ENCODE measurements at places on chromosomes 7 and 10.

GRCh38 chr10:16947069-16947468, 129.8 kb upstream of the RSU1 start:
- DNase-seq, result no peak

GRCh38 chr7:133299676-133300075, 46.8 kb downstream of the EXOC4 start:
- DNase-seq, result no peak

- no peak for DNase-seq
Observed at GRCh38 chr10:70830164-70830563, 14.4 kb downstream of the SGPL1 start.

- DNase-seq, result no peak
Observed at GRCh38 chr7:29282819-29283414, 88.3 kb downstream of the CHN2 start.

DNA sequence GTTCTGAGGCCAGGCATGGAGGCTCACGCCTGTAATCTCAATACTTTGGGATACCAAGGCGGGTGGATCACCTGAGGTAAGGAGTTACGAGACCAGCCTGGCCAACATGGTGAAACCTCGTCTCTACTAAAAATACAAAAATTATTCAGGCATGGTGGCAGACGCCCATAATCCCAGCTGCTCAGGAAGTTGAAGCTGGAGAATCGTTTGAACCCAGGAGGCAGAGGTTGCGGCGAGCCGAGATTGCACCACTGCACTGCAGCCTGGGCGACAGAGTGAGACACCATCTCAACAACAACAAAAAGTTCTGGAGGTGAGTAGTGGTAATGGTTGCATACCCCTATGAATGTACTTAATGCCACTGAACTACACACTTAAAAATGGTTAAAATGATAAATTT, 60.3 kb upstream of the SP4 start:
- DNase-seq, result no peak

- no peak for DNase-seq
Observed at GRCh38 chr10:75857896-75858295, 426.5 kb downstream of the LRMDA start.
